NCI-H524 (cell line): ENCODE measurements at places on chromosomes 13 and 19.

GRCh38 chr13:69904784-69905183, 202.8 kb upstream of the ATXN8OS start:
- DNase-seq: no peak

DNA sequence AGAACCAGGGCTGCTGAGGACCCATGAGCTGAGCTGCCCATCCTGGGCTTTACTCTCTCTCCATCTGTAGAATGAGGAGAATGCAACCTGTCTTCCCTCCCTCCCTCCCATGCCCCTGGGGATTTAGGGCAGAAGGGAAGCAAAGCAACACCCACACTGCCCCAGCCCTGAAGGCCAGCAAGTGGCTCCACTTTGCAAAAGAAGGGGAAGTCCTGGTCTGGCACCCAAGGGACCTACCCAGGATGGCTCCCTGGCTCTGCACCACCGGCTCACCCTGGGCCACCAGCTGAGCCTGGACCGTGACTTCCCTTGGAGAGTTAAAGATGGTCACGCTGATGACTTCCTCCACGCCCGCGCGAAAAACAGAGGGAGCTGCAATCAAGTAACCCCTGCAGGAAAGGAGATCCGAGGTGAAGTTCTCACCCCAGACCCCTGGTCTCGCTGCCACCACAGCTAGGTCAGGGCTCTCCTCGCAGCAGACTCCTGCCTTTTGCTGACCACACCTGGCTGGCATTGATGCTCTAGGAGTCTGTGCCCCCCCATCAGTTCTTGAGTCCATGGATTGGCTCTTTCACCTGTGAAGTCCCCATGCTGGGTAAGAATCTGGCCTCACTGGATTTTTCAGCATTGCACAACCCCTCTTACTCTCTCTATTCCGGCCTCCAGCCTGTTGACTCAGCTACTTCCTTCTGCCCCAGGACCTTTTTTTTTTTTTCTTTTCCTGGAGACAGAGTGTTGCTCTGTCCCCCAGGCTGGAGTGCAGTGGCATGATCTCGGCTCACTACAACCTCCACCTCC, 4.6 kb downstream of the CPAMD8 start:
- no peak for DNase-seq

- peak; percentile 27 for DNase-seq
Observed at GRCh38 chr13:74325106-74325505, 190.9 kb upstream of the KLF12 start.

DNA sequence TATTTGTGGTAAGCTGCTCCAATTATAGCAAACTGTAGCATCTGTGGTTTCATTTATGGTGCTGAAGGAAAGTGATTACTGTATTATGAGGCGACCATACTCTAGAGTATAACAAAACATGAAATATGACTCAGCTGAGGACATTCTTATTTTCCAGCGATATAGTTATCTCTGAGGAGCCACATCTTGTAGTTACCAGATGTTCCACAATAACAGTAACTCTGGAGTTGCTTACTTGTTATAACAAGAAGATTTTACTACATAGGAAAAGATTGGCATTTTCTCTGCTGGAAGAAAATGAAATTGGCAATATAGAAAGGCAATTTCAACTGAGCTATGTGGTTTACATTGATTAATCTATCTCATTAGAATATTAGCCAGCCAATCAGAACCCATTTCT, 1634.2 kb downstream of the PCDH9 start:
- no peak for DNase-seq

GRCh38 chr13:38687246-38688229, 661 bp downstream of the FREM2 start:
- no peak for DNase-seq

GRCh38 chr19:39679791-39680168, 24.1 kb downstream of the LGALS16 start:
- no peak for DNase-seq

GRCh38 chr13:81745391-81745790, 1404.5 kb upstream of the SPRY2 start:
- peak; percentile 91 for DNase-seq

DNA sequence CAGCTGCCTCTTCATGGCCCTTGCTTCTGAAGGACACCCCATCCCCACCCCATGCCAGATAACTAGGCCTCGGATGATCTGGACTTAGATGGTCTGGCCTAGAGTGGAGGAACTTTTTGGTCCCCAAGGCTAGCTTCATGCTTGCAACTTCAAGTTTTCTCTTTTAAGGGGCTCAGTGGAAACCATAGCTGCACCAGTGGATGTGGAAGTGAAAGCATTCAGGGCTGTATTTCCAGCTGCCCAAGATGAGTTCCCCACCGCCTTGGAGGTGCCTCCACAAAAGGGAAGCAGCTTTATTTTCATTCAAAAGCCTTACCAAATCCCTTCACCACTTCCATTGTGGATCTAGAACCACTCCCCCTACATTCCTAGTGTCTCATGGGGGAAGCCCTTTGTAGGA, 17.6 kb upstream of the GSX1 start:
- no peak for DNase-seq

- no peak for DNase-seq
Observed at GRCh38 chr13:79312340-79312855, 93.7 kb downstream of the RBM26 start.

DNA sequence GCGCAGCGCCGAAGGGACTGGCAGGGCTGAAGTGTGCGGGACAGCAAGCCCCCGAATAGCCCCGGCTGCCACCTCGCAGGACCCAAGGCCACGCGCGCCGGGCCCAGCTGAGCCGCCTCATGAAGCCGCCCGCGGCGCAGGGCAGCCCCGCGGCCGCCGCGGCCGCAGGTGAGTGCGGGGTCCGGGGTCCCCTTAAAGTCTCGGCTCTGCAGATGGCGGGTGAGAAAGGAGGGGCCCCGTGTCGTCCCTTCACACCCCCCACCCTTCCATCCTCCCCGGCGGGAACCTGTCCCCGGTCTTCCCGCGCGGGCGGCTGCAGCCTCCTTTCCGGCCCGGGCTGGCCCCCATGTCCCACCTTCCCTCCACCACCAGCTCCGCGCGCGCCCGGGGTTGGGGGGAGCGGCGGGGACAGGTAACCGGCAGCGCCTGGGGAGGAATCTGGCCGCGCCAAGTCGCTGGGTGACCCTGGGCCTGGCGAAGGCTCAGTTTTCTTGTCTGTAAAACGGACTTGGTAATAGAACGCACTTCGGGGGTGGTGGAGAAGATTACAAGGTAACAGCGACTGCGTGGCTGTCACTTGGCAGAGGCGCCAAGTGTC, 338 bp downstream of the RGCC start:
- DNase-seq: no peak

DNA sequence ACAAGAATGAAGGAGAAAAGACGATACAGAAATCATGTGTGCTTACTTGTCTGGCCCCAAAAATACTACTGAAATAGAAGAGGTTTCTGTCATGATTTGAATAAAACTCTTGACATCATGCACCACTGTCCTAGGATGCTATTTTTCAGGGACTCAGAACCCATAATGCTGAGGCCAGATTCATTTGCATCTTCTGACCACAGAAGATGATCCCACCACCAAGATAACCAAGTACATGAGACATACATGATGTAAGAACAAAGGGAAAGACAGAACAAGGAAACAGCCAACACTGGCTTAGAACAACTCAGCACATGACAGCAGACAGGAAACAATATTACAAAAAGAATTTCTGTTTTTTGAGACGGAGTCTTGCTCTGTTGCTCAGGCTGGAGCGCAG, 2.5 kb downstream of the ZNF552 start:
- no peak for DNase-seq

DNA sequence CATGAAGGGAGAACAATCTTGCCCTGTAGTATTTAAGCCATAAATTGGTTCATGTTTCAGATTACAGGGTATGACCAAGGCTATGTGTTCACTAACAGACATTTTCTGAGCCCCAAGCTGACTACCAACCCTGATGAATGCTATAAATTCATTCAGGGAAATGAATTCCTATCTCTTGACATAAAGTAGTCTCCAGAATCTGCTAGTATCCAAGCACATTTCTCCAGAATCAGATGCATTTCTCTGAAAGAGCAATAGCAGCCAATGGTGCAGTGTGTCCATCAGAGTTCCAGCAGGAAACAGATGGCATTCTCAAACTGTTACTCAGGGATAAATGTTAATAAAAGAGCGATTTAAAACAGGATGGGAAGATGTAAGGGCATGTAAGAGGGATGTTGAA, 226.4 kb downstream of the COG6 start:
- DNase-seq: no peak

GRCh38 chr19:40219721-40220276, 1.6 kb upstream of the TTC9B start:
- no peak for DNase-seq

GRCh38 chr13:28476919-28477708, 17.8 kb downstream of the FLT1 start:
- no peak for DNase-seq

DNA sequence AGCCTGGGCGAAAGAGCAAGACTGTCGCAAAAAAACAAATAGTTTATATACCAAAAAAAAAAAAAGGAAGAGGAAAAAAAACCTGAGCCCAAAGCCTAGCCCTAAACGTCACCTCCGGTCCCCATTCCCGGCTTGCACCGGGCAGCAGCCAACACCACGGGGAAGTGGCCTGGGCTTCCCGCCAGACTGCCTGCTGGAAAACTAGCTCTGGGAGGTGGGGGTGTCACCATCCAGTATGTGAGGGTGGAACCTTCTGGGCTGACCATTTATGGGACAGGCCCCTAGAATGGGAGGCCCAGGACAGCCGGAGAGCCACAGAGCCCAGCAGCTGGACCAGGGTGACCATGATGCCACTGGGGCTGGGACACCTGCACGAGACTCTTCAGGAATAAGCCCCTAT, 37.3 kb downstream of the IL12RB1 start:
- DNase-seq: no peak

DNA sequence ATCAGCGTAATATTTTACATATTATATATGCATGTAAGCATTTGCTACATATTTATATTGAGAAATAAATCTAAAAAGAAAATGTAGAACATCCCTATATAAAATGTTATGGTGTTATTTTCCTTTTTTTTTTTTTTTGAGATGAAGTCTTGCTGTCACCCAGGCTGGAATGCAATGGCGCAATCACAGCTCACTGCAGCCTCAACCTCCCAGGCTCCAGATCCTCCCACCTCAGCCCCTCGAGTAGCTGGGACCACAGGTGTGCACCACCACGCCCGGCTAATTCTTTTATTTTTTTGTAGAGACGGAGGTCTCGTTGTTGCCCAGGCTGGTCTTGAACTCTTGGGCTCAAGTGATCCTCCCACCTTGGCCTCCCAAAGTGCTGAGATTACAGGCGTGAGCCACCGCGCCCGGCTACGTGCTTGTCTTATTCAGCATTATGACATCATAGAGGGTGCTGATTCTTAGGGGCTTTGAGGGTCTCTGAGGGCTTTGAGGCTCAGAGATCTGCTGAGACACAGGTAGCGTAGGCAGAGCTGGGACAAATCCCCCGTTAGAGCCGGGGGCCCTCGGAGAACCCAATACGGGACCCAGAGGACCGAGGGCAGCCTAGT, 101.9 kb downstream of the GADD45B start:
- DNase-seq: no peak

- DNase-seq: no peak
Observed at GRCh38 chr19:1272423-1273262, 2.7 kb upstream of the FAM174C start.

- DNase-seq: no peak
Observed at GRCh38 chr13:28031220-28031895, 42.9 kb upstream of the URAD start.
